ENCODE measurements at places on chromosomes 11 and 22. TPM values are rescaled to one million over a fixed set of nuclear protein-coding genes. Genes with fewer than 3 reads are reported as not detected.

The HEPHL1 gene
- total RNA-seq = not detected

The IGLL5 gene
- total RNA-seq = not detected

The FOLR2 gene
- not detected for total RNA-seq

The TEX12 gene
- total RNA-seq = not detected

The LDLRAD3 gene
- total RNA-seq = 6.1 TPM

Data from Daoy (cell line).